Liver (tissue), 10 donors: ENCODE measurements at places on chromosomes 4 and X.

- DNase-seq = peak; percentile 55
These were observed 31.1 kb downstream of the ACOX3 start for GRCh38 chr4:8409264-8410065.

DNA sequence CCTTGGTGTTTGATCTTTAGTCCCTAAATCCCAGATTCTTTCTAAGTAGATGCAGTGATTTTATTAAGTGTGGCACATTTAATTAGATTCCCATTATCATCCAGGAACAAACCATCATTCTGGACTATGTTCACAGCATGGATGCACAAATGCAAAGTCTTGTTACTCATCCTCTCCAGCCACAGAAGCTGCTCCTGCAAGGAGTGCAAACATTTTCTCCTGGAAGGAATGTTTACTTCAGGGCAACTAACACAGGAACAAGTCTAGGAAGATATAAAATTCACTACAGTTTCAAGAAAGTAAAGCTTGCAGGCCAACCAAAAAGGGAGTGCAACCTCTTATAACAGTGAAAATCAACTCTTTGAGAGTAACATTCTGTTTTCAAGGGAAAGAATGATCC, 106.0 kb downstream of the IQCM start:
- DNase-seq = no peak

DNA sequence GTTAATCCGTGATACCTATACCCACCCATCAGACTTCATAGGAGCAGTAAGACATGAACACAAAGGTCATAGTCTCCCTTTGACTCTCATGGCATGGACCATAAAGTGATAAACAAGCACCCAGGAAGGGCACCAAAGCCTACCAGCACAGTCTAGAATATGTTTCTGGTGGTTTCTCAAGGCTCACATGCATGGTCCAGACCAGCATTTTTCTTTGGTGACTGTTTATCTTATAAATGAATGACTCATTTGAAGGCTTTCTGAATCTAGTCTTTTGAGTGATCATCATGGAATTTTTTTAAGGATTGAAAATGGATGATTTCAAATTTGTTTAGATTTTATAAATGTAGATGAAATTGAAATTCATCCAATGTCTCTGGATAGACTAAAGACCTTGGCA, 32.0 kb upstream of the AMELX start:
- no peak for DNase-seq

DNA sequence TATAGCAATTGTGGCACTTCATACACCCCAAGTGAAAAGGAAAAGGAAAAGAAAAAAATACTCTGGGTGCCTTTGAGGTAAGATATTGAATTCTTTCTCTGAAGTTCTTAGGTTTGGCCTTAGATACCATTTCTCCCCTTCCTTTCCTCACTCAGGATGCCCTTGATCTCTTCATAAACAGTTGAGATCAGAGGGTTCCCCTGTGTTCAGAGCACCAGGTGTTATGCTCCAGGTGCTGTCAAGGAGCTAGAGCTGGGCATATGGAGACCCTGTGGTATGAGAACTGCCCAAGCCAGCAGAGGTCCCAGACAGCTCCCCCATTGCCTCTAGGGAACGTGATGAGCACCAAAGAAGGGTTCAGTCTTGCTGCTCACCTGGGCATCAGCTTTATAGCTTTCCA, 17.1 kb upstream of the CD40LG start:
- DNase-seq = no peak

DNA sequence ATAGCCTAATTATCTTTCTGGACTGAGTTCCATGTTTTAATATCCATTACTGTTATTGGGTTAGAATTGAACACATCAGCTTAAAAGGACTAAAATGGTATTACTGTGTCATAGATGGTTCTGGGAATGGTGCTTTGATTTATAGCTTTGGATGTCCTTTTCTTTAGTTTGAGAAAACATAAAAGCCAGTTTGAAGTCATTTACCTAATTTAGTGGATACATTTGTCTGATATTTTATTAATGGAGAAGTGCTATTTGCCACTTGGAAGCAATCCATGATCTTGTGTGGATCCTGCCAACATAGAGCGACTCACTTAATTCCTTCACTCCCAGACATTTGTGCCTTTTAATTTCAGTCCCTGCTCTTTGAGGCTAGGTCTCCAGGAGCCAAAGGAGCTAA, 212.4 kb upstream of the PACRGL start:
- no peak for DNase-seq
